Fibroblast of lung (primary cell): ENCODE measurements at places on chromosomes 4 and X.

- DNase-seq: no peak
These were observed 152.7 kb downstream of the TEX11 start for GRCh38 chrX:70755850-70756249.

- DNase-seq: peak; percentile 53
These were observed 28.6 kb downstream of the MAGEB1 start for GRCh38 chrX:30275498-30275897.

DNA sequence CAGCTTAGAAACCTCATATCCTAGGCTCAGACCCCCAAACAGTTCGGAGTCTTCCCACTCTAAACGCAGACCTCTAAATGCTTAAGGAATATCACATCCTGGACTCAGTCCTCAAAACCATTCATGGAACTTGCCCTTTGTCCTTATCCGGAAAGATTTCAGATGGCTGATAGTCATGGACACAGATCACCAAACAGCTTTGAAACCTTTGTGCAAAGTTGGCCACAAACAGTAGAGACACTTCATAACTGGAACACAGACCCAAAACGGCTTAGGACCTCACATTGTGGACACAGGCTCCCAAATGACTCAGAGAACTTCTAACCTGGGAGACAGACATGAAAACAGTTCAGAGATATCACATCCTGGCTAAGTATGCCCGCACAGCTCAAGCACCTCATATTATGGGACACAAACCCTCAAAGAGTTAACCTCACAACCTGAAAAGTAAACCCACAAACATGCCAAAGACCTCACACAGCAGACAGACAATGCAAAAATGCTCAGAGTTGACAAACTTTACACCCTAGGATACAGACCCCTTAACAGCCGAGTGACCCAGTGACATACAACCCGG is 15.5 kb downstream of the SUV39H1 start:
- no peak for DNase-seq

GRCh38 chr4:66475596-66475995 is 805.3 kb upstream of the EPHA5 start:
- DNase-seq: no peak

- no peak for DNase-seq
These were observed 485.5 kb downstream of the TRAM1L1 start for GRCh38 chr4:116599859-116600258.
